ENCODE measurements at places on chromosomes 6 and 20.

DNA sequence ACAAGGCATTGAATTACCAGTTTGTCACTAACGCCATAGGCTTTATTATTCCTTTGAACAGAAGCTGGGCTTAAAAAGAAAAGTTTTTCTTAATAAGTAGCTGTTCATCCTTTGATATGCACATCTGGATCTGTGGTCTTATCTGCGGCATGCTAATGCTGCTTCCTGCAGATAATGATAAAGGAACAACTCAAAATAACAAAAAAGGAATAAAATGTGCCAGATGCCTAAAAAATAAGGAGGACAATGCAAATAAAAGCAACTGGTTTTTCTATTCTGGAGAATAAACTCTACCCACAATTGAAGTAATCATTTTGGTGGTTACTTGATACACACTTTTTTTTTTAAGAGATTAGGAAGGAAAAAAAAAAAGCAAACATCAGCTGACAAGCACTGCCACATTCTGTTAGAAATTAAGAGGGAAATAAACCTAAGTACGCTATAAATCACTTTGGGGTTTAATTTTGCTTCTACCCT is 156.8 kb upstream of the SALL4 start:
- DNase-seq, result no peak

DNA sequence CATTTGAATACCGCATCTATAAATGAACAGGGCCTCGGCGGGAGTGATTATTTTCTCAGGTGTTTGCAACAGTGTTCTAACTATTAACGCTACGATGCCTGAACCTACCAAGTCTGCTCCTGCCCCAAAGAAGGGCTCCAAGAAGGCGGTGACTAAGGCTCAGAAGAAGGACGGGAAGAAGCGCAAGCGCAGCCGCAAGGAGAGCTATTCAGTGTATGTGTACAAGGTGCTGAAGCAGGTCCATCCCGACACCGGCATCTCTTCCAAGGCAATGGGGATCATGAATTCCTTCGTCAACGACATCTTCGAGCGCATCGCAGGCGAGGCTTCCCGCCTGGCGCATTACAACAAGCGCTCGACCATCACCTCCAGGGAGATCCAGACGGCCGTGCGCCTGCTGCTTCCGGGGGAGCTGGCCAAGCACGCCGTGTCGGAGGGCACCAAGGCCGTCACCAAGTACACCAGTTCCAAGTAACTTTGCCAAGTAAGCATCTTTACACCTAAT is 70.9 kb downstream of the HFE start:
- DNase-seq, result peak; percentile 97

DNA sequence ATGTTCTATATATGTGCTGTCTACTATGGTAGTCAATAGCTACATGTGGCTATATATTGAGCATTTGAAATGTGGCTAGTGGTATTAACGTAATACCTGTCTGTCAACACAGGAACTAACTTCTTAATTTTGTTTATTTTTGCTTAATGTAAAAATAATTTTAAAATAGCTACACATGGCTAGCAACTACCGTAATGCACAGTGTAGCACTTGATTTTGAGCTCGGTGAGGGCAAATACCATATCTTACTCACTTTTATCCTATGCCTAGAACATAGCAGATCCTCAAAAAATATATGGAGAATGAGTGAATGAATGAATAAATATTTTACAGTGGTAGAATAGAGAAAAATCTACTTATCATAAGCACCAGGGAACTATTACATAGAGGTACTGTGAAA is 28.1 kb upstream of the TMEM170B start:
- DNase-seq, result no peak

GRCh38 chr6:161636882-161637430 is 363.1 kb upstream of the AGPAT4 start:
- DNase-seq, result no peak

- DNase-seq, result no peak
These were observed 35.6 kb upstream of the MICB start for GRCh38 chr6:31462026-31462963.

DNA sequence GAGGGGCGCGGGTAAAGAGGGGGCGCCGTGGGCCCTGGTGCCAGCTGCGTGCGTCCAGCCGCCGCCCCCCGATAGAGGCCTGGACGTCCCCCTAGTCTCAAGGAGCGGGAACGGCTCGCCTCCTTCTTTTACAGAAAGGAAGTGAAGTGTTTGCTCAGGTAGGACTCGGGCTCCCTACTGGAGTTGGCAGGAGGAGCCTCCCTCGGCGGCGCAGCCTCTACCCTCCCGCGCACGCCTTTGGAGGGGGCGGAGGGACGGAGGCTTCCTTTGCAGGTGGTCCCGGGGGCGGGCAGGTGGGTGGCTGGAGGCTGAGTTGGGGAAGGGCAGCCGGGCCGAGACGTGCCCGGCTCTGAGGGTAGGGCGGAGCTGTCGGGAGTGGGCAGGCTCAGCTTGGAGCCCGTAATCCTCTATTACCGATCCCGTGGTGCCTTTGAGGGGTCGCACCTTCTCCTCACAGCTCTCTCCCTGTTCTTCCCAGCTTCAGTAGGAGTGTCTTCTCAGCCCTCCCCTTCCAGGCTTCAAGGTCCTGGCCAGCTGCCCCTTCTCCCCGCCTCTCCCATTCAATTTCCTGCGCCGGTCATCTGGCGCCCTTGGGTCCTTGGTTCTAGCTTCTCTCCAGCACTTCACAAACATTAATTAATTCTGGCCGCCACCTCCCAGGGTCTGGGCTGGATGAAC is 728 bp downstream of the ITPR3 start:
- DNase-seq, result peak; percentile 85

GRCh38 chr6:108156938-108157233 is 8.9 kb upstream of the NR2E1 start:
- no peak for DNase-seq

- DNase-seq, result peak; percentile 96
These were observed at the start of gene KIF3B for GRCh38 chr20:32277361-32278198. TSS of gene KIF3B (plus strand) at chr20:32277651. CDS start at chr20:32309778, 32,127 bp downstream.

GRCh38 chr6:71289039-71289801 is 609 bp downstream of the OGFRL1 start:
- peak; percentile 76 for DNase-seq

DNA sequence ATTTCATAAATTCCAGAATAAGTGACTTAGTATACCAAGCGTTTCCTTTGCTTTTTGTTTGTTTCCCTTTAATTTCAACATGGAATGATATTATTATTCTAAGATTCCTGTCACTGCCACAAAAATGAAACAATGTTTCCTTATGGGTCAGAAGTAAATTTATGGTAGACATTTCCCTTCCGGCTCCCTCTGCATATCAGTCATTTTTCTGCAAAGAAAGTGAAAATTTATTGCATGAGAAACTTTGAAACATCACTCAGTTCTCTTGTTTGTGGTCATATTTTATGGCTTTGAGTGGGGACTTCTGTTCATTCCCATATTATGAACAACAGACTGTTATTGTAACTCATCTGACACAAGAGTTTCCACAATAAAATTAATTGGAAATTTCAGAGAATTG is 97.8 kb downstream of the NKAIN2 start:
- DNase-seq, result no peak

DNA sequence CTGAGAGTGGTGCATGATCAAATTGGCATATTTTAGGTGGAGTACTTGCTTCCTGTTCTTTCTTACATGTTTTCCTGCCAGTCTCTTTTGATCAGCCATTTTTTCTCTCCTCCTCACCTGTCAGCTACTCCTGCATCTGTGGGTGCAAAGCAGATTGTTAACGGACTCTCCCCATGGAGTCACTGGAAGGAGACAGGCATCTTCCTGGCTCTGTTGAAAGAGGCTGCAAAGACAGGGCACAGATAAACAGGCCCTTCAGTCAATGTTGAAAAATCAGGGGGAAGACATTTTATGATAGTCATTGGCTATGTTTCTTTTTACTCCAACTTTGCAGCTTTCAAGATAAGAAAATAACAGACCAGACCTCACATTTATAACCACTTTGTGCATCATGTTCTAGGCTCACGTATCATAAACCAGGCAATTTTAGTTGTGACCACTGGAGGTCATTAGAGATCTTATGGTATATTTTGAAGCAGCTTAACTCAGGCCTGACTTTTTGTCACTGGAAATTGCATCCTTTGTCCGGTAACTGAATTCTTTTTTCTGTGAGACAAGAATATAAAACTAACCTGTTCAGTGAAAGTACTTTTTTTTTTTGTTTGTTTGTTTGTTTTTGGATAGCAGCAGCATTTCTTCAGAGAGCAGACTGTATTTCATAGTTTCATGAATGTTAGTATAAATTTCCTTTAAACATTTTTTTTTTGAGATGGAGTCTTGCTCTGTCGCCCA is 20.1 kb downstream of the ECT2L start:
- peak; percentile 70 for DNase-seq

- DNase-seq, result no peak
These were observed 121.1 kb downstream of the CDC5L start for GRCh38 chr6:44508646-44509045.

- peak; percentile 64 for DNase-seq
These were observed 72.8 kb downstream of the MAP3K5 start for GRCh38 chr6:136719280-136720044.

DNA sequence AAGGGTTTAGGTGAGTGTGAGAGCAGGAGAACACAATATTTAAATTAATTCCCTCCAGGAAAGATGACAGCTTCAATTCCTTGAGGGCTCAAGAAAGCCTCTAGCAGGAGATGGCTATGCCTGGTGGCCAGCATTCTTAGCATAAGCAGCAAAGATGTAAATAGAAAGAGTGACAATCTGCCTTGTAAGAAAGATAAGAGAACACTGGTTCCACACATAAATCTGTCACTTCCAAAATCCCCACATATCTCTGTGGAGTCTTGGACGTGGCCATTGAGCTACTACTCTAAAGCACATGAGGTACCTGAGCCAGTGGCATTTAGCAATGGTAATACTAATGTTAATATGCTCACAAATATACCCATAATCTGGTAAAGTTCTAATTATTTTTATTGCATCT is 29.2 kb downstream of the DEFB114 start:
- DNase-seq, result no peak

DNA sequence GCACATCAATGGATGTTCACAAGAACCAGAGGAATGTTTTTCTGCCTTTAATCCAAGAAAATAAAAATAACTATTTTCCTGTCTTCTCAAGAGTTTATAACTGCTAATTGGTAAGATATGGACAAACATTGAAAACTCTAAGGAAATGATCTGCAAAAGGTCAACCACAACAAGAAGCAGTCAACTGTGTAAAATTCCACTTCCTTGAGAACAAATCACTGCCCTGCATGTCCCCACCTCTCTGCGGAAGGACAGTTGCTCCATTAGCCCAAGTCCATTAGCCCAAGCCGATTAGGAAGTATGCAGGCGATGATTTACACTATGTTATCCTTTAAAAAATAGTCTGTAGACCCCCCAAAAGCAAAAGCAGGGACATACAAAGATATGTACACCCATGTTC is 27.6 kb downstream of the SLC22A23 start:
- DNase-seq, result no peak

- DNase-seq, result no peak
These were observed 177.1 kb downstream of the CDH26 start for GRCh38 chr20:60135276-60135675.

DNA sequence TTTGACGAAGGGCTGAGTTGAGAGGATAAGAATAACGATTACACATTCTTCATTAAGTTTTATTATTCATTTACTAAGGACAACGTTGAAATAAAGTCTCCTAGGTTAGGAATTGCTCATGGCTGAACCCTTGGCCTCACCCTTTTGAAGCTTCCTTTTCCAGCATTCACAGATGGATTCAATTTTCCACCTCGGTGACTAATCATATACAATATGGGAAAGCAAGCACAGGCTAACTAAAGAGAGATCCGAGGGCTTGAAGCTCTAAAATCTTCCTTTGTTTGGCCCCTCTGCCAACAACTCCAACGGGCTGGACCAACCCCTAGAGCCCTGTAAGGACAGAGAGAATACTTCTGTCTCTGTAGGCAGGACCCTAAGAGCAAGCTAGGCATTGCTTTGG is 159.5 kb downstream of the SOD2 start:
- DNase-seq, result peak; percentile 31

DNA sequence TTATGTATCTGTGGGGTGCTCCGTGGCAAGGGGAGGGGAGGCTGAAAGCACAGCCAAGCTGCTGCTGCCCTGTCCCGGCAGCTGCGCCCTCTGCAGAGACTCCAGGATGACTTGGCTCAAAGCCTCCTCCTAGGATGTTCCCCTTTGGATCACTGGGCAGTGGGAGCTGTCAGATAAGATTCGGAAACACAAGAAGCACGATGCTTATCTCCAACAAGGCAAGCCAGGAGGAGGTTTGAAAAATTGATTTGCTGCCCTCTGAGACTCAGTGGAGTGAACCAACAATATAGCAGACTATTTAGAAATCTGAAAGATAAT is 776.4 kb downstream of the C6orf118 start:
- DNase-seq, result no peak

DNA sequence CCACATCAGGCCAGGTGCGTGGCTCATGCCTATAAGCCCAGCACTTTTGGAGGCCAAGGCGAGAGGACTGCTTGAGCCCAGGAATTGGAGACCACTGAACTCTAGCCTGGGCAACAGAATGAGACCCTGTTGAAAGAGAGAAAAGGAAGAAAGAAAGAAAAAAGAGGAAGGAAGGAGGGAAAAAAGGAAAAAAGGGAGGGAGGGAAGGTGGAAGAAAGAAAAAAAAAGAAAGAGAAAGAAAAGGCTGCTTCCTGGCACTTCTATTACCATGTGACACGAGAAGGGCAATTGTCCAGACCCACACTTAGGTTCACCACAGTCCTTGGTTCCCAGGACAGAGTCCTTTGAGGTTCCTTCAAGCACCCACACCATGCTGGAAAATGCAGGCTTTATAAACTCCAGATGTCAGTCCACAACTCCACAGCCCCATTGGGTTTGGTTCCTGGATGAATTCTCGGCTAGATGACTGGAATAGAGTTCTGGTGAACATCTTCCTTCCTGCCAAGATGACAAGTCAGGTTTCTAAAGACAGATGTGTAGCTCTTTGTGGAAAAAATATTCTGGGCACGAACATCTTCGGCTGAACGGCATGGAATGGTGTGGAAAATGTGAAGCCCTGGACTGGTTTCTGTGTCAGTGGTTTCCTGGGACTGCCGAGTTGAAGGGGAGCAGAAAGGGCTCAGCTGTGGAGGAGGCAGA is 32.5 kb downstream of the NT5E start:
- DNase-seq, result no peak

- DNase-seq, result no peak
These were observed 8.9 kb upstream of the CDSN start for GRCh38 chr6:31129130-31129529.

All from activated CD4-positive, alpha-beta T cell treated with anti-CD3 and anti-CD28 coated beads, Interleukin-2, amount 10 ng/mL, durations not matched to agents 24 days and 14 days (primary cell).